Endodermal cell (in vitro differentiated cells): ENCODE measurements at places on chromosomes 5 and 9. TPM values are rescaled to one million over a fixed set of nuclear protein-coding genes. Genes with fewer than 3 reads are reported as not detected.

The IL3 gene
- not detected in 3 replicates for total RNA-seq

DNA sequence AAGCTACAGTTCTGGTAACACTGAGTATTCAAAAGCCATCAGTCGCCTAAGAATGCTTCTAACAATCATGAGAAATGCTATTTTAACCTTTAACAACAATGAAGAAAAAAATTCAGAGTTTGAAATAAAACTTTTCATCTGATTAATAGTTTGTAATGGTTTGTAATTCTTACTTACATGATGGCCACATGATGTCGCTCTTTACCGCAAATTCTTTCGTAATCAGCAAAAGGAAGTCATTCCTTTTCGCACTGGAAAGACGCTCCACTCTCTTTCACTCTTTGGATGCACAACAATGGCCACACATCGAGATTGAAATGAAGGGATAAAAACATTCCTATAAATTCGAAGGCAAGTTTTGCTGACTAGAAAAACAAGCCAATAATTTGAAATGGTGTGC, at the start of gene PCDHA7:
PCDHA7 (plus strand) TSS at position 277 of the 400 bp plus-strand sequence; CDS start at position 392, 115 bp downstream.
- H3K27ac ChIP-seq: no peak within 1 kb of the TSS
- no peak within 1 kb of the TSS for H3K4me3 ChIP-seq
- no peak for DNase-seq
- no peaks in the 10 kb centered on the region for H3K4me1 ChIP-seq

GRCh38 chr5:151800532-151800931, 28.8 kb downstream of the G3BP1 start:
- no peaks in the 10 kb centered on the region for H3K27me3 ChIP-seq
- no peaks in the 10 kb centered on the region for H3K4me1 ChIP-seq
- H3K36me3 ChIP-seq: peaks cover 96% of the 10 kb centered on the region
- no peak overlapping the region for H3K27ac ChIP-seq

DNA sequence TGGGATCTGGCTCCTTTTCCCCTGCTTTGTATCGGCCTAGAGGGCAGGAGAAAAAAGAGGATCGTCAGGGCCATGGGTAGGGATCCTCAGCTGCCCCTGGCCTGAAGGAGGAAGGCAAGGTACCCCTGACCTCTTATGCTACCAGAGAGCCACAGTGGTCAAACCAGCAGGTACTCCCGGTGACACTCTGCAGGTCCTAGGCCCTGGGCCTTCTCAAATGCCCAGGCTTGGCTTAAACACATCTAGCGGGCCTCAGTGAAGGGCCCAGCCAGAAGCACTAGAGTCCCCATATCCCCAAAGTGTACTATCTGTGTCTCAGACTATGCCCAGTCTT, 3.5 kb downstream of the IRF1 start:
- H3K4me1 ChIP-seq: peaks cover 5% of the 10 kb centered on the region
- peaks cover 8% of the 10 kb centered on the region for H3K27me3 ChIP-seq

DNA sequence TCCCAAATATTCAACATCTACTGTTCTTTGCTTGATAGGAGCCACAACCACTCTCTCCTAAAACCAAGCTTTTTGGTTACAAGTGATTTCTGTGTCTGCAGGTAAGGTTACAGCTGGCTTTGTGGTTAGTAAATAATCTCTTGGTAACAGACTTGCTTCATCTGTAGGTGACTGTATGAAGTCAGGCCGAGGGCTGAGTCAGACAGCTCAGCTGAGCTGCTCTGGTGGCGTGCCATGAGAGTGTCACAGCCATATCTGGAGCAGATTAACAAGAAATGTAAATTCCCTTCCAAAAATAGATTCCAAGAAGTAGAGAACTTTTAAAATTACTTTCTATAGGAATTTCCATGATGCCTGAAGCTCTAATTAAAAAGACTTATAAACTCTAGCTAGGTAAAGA, 23.7 kb upstream of the TAS2R1 start:
- H3K4me1 ChIP-seq: peaks cover 6% of the 10 kb centered on the region
- DNase-seq: no peak
- no peak overlapping the region for H3K27ac ChIP-seq
- H3K4me3 ChIP-seq: no peak overlapping the region
- H3K27me3 ChIP-seq: no peaks in the 10 kb centered on the region
